ENCODE measurements at places on chromosomes 2 and 18. TPM values are rescaled to one million over a fixed set of nuclear protein-coding genes. Genes with fewer than 3 reads are reported as not detected.

DNA sequence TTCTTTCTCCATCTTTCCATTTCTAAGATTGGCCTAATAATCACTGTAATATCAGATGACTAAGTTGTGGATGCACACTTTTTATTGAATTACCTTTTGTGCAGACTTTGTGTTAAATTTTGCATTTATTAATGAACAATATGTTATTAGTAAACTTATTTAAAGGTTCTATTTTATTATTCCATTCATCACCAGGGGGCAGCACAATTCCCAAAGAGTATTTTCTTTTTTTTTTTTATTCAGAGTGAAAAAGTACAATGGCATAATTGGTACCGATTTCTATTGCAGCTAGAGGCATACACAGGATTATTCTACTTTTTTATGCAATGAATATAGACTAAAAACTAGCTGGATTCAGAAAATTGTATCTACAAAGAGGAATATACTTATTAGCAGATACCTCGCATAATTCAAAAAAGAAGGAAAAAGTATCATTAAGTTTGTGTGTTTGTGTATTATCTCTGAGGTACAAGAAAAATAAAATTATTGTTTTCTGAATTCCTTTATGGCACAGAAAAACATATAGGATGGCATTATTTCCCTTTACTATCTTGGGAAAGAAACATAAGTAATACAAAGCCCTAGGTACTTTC, 390.6 kb downstream of the ERBB4 start:
- no peak for DNase-seq

DNA sequence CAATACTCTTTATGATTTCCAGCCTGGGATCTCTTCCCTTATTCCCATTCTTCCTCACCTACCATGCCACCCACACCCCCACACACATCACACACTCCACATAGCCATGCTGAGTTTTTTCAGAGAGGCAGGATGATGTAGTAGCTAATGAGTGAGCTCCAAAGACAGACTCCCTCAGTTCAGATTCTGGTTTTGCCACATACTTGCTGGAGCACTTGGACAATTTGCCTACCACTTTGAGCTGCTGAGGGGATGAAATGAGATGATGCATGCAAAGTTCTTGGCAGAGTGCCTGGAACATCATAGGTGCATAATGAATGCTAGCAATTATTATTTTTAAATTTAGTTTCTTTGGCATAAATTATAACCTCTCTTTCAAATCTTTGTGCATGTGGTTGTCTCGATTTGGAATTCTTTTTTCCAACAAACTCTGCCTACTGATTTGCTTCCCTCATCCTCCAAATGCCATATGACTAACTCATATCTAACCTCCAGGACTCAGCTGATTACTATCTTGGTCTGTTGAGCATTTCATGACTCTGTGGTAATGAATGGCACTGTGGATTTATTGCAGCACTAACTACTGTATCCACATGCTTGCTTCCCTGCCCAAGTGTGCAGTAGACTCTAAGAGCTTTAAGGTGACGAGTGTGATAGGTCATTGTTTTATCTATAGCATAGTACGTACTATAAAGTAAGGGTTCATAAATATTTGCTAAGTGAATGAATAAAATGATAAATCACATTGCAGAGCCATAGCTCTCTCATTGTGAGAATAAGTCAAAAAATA, 99.1 kb downstream of the TACR1 start:
- peak; percentile 89 for DNase-seq

DNA sequence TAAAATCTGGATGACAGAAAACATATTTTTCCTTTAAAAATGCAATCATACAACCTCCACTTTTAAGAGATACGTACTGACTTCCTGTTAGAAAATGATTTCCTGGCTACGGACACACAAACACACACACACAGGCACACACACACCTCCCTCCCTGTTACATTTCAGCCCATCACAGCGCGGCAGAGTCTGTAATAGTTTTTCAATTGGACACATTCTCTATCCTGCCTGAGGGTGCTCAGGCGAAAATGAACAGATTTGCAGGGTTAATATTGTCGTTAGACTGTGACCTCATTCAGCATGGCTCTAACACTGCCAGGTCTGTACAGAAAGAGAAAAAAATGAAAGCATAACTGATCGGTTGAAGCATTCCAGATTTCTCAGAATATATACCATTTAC, 45.0 kb downstream of the KCTD1 start:
- peak; percentile 44 for DNase-seq

GRCh38 chr2:30255466-30256408, 24.4 kb downstream of the LBH start:
- no peak for DNase-seq

SH3RF3 gene
- total RNA-seq, result 4.3 TPM

Measured in RPMI7951 (cell line).